ENCODE measurements at places on chromosomes 2 and 18. TPM values are rescaled to one million over a fixed set of nuclear protein-coding genes. Genes with fewer than 3 reads are reported as not detected.

The FAM117B gene
- total RNA-seq, result 16.5 TPM

The WNT6 gene
- 0.16 TPM for total RNA-seq

- DNase-seq, result no peak
Observed at GRCh38 chr18:63183378-63183777, 136.2 kb downstream of the BCL2 start.

GRCh38 chr2:96537066-96537733, 648 bp downstream of the ARID5A start:
- DNase-seq, result no peak

DNA sequence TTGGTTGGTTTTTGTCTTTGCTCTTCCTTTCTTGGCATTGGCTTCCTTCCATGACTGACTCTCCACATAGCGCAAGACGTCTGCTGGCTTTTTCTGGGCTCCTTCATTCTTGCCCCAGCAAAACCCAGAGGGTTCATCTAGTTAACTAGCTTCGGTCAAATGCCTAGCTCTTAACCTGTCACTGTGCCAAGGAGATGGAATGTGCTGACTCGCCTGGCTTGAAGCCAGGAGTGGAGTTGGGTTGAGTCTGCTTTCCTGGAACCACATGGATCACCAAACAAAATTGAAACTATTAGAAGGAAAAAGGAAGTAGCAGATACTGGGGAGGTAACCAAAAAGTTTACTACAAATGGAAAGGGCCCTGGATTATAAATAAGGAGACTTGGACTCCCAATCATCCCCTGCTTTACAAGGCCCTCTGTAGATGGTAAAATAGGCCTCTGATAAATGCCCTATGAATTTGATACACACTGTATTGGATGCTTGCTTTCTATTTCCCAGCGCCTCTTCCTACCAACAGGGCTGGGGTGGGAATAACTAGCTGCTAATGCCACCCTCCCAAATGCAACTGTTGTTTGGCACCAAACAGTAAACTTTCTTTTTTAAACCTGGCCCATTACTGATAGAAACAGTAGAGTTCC, 11.3 kb downstream of the MALT1 start:
- peak; percentile 56 for DNase-seq

- DNase-seq, result no peak
Observed at GRCh38 chr18:59067873-59068272, 71.8 kb upstream of the SEC11C start.

DNA sequence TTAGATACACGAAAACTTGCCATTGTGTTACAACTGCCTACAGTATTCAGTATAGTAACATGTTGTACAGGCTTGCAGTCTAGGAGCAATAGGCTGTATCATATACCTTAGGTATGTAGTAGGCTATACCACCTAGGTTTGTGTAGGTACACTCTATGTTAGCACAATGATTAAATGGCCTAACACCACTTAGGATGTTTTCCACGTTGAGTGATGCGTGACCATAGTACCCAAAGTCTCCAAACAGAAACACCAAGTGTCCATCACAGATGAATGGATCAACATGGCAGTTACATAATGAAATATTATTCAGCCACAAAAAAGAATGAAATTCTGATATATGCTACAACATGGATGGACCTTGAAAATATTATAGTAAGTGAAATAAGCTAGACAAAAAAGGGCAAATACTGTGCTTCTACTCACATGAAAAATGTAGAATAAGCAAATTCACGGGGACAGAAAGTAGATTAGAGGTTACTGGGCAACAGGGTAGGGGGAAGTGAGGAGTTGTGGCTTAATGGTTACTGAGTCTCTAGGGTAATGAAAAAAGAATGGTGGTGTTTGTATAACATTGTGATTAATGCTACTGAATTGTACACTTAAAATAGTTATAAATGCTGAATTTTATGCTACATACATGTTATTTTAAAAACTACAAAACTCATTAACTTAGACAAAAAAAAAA, 62.6 kb downstream of the TMEM131 start:
- DNase-seq, result no peak

DNA sequence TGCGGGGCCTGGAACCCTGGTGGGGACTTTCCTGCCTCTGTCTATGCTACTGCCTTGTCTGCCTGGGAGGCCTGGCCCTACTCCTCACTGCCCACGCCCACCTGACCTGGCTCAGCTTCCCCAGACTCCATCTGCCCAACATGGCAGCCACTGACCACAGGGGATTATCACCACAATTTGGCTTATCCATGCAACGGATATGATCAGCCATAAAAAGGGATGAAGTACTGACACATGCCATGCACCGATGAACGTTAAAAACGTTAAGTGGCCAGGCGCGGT, 5.9 kb upstream of the KCNF1 start:
- DNase-seq, result no peak

DNA sequence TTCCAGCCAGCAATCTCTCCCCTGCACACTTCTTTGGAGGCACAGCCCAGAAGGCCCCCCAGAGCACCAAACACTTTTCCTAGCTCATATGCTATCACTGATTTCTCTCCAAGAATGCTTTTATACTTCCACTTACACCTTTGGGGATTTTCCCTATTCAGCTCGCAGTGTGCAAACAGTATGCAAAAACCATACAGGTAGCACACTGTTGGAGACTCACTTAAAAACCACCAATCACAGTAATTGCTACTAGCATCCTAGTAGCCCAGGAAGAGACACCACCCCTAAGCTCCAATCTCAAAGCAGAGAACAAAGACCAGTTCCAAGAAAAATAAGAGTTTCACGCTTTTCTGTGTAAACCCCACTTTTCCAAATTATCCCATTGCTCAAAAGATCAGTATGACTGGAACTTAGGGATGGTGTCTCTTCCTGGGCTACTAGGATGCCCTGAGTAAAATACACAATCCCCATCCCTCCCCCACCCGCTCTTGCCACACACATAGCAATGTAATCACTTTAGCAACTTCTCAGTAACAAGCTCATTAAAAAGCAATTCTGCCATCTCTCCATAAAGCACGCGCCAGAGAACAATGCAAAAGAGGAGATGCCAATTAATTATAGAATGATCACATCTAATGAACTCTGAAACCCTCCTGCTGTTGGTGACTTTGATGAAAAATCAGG, 43.0 kb downstream of the KLF7 start:
- no peak for DNase-seq
